H9 (cell line): ENCODE measurements at places on chromosomes 12 and 14.

DNA sequence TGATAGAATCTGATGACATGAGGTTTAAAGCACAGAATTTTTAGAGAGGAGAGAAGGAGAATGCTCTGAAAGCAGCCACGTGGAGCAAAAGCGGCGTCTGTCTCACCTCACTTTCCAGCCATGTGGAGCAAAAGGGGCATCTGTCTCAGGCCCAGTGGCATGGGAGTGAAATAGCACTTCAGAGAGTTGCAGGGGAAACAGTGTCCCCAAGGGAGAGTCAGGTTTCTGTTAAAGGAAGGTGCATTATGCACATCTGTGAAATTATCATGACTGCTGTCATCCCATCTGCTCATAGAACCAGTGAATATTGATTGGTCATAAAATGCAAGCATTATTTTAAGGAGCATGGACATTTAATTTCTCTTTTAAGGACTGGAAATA, 124.0 kb downstream of the BICD1 start:
- no peak for DNase-seq

- DNase-seq = no peak
Observed at GRCh38 chr14:42862114-42862513, 1255.4 kb downstream of the LRFN5 start.

GRCh38 chr12:88633312-88633711, 53.0 kb upstream of the KITLG start:
- DNase-seq = no peak

- DNase-seq = peak; percentile 88
Observed at GRCh38 chr12:113152835-113153814, 3.6 kb downstream of the CFAP73 start.

GRCh38 chr12:6884539-6884938, 11.4 kb upstream of the SPSB2 start:
- peak; percentile 55 for DNase-seq
